ENCODE measurements at places on chromosomes 11 and 22. TPM values are rescaled to one million over a fixed set of nuclear protein-coding genes. Genes with fewer than 3 reads are reported as not detected.

DNA sequence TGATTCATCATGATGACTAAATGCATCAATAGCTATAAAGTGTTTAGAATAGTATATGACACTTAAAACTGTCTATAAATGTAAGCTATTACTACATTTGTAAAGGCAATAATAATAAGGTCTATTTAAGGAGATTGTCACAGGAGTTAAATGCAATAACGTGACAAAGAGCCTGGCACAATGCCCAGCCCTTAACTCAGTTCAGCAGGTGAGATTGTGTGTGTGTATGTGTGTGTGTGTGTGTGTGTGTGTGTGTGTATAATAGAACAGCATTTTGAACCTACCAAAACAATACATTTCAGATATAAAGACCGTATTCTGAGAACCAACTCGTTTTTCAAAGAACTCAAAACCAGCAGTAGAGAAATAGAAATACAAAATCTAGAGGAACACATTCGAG, 177.5 kb downstream of the MYO18B start:
- no peak for DNase-seq

DNA sequence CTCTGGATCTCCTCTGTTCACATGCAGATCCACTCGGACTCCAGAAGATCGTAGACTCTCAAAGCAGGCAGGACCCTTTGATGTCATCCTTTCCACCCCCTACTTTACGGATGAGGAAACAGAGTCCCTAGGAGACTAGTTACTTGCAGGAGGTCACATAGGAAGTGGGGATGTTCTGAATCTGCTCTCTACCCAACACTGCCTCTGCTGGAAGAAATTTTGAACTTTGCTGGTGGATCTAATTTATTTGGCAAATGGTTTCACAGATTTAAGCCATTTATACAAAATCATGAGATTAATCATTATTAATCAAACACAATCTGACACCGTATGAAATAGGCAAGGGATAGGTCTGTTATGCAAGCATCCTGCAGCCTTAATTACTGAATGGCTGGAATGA, 55.0 kb upstream of the USP47 start:
- DNase-seq, result no peak

DNA sequence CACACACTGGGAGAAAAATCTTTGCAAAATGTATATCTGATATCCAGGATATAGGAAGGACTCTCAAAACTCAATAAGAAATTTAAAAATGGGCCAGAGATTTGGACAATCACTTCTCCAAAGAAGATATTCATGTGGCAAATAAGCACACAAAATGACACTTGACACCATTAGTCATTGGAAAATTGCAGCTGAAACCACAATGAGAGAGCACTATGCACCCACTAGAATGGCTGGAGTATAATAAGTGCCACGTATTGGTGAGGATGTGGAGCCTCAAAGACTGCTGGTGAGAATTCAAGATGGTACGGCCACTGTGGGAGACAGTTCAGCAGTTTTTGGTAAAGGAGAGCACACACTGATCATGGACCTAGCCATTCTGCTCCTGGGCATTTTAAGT, 12.8 kb upstream of the OSBPL5 start:
- no peak for DNase-seq

- no peak for DNase-seq
Observed at GRCh38 chr11:35540526-35540925, 15.1 kb upstream of the PAMR1 start.

GRCh38 chr11:12291313-12291712, 86.1 kb upstream of the PARVA start:
- no peak for DNase-seq

Gene CALCA
- not detected for total RNA-seq

Gene HBB
- not detected for total RNA-seq

Gene SLC25A45
- total RNA-seq, result 23.4 TPM

Data from naive thymus-derived CD8-positive, alpha-beta T cell (primary cell).